ENCODE measurements at places on chromosomes 2 and 18.

- no peak for DNase-seq
Measured at GRCh38 chr2:187826023-187826422, 271.8 kb upstream of the TFPI start.

- no peak for DNase-seq
Measured at GRCh38 chr18:79949697-79950487, 1.6 kb downstream of the SLC66A2 start.

DNA sequence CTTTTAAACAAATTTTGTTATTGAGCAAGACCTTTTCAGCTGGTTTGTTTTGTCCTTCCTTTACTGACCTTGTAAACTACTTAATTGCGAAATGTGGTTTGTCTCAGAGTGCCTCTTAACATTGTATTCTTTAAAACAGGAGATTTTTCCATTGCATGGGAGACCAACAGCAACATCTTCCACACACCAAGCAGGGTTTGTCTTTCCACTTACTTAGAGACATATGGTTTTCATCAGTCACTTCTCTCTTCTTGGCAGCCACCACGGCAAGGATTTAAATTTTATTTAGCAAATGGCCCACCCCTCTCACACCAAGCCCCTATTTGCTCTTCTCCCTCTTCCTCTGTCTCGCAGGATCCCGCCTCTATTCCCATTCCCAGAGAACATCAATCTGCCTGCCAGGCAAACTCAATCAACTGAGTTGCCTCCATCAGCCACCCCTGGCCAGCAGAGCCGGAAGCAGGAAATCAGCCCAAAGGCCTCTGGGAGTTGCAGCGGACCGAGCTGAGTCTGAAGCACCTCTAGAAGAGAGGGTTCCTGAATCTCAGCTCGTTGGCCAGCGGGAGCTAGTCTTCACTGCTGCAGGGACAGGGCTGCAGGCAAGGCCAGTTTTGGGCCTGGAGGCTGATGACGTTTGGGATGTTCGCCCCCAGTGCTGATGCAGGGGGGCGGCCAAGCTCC is 11.3 kb upstream of the CIB4 start:
- no peak for DNase-seq

- DNase-seq: no peak
Measured at GRCh38 chr2:47206181-47206580, 51.1 kb upstream of the STPG4 start.
